ENCODE measurements at places on chromosomes 6 and 20.

- no peak for DNase-seq
Observed at GRCh38 chr6:5786321-5786968, 220.3 kb downstream of the NRN1 start.

GRCh38 chr6:5979650-5980420 is 26.9 kb downstream of the NRN1 start:
- DNase-seq, result no peak

GRCh38 chr6:108168501-108169463 is 3.0 kb downstream of the NR2E1 start:
- DNase-seq, result no peak

- DNase-seq, result no peak
Observed at GRCh38 chr6:31305703-31306219, 33.9 kb upstream of the HLA-C start.

DNA sequence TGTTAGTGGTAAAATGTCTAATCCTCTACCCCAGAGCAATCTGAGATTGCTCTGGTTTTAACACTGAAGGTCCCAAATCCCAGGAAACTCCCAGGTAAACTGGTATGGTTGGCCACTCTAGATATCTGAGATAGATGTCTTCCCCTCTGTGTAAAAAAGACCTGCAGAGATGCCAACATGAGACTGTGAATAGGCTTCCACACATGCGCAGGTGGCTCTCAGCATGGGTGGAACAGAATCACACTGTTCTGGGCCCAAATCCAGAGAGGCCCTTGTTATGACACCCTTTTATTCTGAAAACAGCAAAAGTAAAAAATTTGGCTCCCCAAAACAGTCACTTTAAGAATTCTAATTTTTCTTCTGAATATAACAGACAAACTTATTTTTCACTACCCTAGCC is 88.7 kb upstream of the BMP5 start:
- no peak for DNase-seq

DNA sequence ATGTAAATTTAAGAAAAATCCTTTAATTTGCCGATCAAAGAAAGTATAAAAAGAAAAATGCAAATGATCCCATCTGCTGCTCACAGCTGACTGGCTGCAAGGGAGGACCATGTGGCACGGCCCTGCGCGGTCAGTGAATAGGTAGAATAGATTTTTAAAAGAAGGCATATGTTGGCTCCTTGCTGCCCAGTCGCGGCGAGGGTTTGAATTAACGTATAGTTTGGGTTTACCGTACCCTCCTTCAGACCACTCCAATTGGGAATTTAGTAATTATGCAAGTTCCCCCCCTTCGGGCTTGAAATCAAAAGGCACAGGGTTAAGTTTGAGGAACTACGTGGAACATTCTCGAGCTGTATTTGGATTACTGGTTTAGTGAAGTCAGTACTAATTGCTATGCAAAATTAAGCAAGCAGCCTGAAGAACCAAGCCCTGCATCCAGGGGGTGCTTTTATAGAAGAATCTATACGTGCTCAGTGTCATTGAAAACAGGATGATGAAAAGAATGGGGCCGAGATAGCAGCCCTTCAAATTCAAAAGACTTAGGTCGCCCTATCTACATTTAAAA is 1.1 kb upstream of the BEND3 start:
- peak; percentile 3 for DNase-seq

DNA sequence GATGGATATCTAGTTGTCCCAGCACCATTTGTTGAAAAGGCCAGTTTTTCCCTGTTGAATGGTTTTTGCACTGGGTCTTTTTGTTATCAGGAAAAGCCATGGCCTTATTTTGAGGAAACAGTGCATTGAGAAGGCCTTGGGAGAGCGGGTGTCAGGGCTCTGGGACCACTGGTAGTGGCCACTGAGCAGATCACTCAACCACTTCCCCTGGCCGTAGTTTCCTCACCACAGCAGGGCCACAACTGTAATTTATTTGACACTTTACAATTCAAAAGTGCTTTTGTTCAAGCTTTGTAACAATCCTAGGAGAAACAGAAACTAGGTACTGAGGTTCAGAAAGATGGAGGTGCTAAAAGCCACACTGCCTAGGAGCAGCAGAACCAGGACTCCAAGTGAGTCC is 281.8 kb downstream of the GMDS start:
- DNase-seq, result no peak

- DNase-seq, result no peak
Observed at GRCh38 chr6:130975325-130975724, 87.7 kb downstream of the EPB41L2 start.

DNA sequence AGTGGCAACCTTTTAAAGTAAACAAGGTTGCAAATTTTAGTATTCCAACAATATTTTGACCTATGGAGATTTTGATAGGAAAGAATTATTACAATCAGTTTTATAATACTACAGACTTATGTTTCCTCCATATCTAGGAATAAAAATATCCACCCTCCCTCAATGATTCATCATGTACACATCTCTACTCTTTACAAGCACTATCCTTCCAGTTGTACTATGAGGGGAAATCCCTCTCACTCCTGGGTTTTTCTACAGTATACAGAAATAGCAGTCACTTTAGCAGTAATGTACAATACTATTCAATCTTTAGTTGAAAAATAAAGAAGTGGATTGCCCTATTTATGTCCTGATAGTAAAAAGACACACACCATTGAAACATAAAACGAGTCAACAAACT is 46.3 kb upstream of the SCML4 start:
- no peak for DNase-seq

- DNase-seq, result no peak
Observed at GRCh38 chr6:117194978-117195377, 70.4 kb upstream of the VGLL2 start.

- no peak for DNase-seq
Observed at GRCh38 chr20:53287357-53288042, 306.1 kb downstream of the ZNF217 start.

GRCh38 chr6:116536216-116536621 is 9.3 kb downstream of the TRAPPC3L start:
- no peak for DNase-seq

DNA sequence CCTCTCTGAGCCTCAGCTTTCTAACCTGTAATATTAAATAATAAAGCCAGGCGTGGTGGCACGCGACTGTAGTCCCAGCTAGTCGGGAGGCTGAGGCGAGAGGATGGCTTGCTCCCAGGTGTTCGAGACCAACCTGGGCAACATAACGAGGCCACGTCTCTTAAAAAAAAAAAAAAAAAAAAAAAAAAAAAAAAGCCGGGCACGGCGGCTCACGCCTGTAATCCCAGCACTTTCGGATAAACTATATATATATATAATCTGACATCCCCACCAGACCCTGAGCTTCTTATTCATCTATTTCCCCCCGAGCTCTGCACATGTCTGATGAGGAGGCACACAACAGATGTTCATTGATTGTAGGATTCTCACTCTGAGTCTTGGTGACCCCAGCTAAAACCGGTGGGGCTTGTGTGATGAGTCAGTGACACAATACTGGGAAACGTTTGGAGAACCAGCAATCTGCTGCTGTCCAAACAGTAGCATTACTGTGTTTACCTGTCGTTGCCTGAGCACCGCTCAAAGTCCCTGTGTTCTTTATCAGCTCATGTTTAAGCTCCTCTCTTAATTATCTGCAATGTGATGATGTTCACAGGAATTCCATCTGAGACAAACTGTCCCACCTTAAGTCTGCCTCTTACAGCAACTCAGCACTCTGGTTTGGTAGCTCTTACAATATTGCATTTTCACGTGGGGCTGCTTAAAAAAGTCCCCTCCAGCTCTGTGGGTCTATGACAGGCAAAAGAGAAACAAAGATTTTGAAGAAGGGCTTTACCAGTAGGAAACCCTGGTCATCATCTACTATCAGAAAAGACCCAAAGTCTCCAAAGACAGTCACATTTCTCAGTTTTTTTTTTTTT is 1.0 kb upstream of the SPATA2 start:
- DNase-seq, result no peak

DNA sequence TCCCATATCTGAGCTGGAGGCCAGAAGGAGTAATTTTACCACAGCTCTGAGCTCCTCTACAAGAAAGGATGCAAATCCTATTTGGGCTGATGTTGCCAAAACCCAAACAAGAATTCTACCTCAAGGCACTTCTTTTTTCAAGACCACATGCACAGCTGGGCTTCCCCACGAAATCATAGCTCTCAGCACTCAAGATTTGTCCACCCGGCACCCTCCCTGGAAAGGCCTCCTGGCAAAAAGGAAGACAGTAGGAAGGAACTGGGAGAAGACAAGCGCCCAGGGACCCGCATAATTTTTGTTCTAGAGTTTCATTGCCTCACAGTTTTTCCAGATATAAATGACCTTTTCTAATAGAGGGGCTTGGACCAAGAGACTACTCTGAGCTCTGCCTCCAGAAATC is 90.5 kb downstream of the BANF2 start:
- no peak for DNase-seq

- no peak for DNase-seq
Observed at GRCh38 chr20:12875510-12875909, 133.3 kb upstream of the SPTLC3 start.
